ENCODE measurements at places on chromosomes 1 and 21.

- DNase-seq, result no peak
Measured at GRCh38 chr1:161350671-161351070, 17.0 kb downstream of the CFAP126 start.

GRCh38 chr1:77412069-77412819 is 130.4 kb downstream of the AK5 start:
- no peak for DNase-seq

GRCh38 chr1:62823556-62823955 is 39.6 kb downstream of the ATG4C start:
- no peak for DNase-seq

DNA sequence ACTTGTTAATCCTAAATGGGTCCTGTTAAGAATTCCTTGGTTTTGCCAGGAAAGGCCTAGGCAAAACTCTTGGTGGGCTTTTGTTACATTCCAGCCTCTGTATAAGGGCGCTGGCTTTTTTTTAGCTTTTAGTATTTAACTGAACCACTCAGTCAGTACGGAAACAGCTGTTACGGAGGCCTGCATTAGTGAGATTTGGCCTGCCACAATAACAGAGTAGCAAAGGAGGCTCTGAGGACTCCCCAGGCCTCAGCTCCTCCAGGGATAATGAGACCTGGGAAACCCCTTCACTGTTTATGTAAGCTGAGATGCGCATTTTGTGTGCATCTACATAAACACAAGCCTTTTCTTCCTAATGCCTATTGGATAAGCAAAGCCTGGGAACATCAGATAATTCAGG is 210.2 kb downstream of the APP start:
- no peak for DNase-seq

GRCh38 chr1:23864801-23865542 is 3.1 kb downstream of the FUCA1 start:
- no peak for DNase-seq

GRCh38 chr1:19015476-19015875 is 59.0 kb upstream of the IFFO2 start:
- no peak for DNase-seq

DNA sequence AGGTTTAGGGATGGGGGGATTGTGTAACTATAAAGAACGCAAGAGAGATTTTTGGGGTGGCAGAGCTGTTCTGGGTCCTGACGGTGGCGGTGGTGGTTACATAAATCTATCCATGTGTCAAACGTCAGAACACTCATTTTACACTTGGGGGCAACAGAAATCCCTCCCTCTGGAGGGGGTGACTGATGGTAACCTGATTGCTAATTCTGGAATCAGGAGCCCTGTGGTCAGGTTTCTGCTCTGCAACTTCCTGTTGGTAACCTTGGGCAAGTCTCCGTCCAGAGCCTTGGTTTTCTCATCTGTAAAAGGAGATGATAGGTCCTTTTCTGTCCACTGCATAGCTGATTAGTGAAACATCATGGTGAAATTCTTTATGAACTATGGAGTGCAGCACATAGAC is 40.9 kb downstream of the ALPL start:
- no peak for DNase-seq

GRCh38 chr1:216896146-216896545 is 172.9 kb upstream of the ESRRG start:
- DNase-seq, result no peak
